Myometrial cell (primary cell): ENCODE measurements at places on chromosomes 4 and X. TPM values are rescaled to one million over a fixed set of nuclear protein-coding genes. Genes with fewer than 3 reads are reported as not detected.

The CENPVL1 gene
- not detected in 2 replicates for total RNA-seq

The TMEM129 gene
- 50.7 and 63.4 TPM in 2 replicates for total RNA-seq

The HGFAC gene
- total RNA-seq, result not detected in 2 replicates

The MAGEH1 gene
- 44.3 and 45.3 TPM in 2 replicates for total RNA-seq

The DMP1 gene
- total RNA-seq, result not detected in 2 replicates

The GABRB1 gene
- not detected in 2 replicates for total RNA-seq

The ZNF827 gene
- total RNA-seq, result 3.2 and 11.5 TPM in 2 replicates

The P2RY4 gene
- total RNA-seq, result not detected in 2 replicates

The SH3BGRL gene
- total RNA-seq, result 77.6 and 79.4 TPM in 2 replicates

The ARHGAP24 gene
- 11.8 and 14.5 TPM in 2 replicates for total RNA-seq

The C4orf51 gene
- total RNA-seq, result not detected in 2 replicates

The BEND2 gene
- not detected in 2 replicates for total RNA-seq

The KLF3 gene
- total RNA-seq, result 8.6 and 12.9 TPM in 2 replicates

The HTN3 gene
- total RNA-seq, result not detected in 2 replicates

The SLC9B1 gene
- total RNA-seq, result 0.29 TPM in 1 of 2 replicates, not detected in the other

The INTU gene
- 3.5 and 42.2 TPM in 2 replicates for total RNA-seq

The TEC gene
- 0.35 and 1.4 TPM in 2 replicates for total RNA-seq

The CTAG2 gene
- total RNA-seq, result not detected in 2 replicates

The GUF1 gene
- 15.2 and 17.9 TPM in 2 replicates for total RNA-seq

The MMGT1 gene
- total RNA-seq, result 20.2 and 20.5 TPM in 2 replicates

The EMCN gene
- not detected in 2 replicates for total RNA-seq

The IL2 gene
- not detected in 2 replicates for total RNA-seq

The ADGRL3 gene
- not detected in 2 replicates for total RNA-seq

The TMEM150C gene
- not detected in 2 replicates for total RNA-seq

The GPR119 gene
- total RNA-seq, result not detected in 2 replicates

The JCHAIN gene
- total RNA-seq, result 1.7 and 1.9 TPM in 2 replicates

The C4orf50 gene
- not detected in 2 replicates for total RNA-seq

The SLC16A2 gene
- 6.7 and 8.4 TPM in 2 replicates for total RNA-seq

The FAM9C gene
- total RNA-seq, result 0.86 TPM in 1 of 2 replicates, not detected in the other

The MAGEA12 gene
- not detected in 2 replicates for total RNA-seq

The SLC10A4 gene
- 0.35 TPM in 1 of 2 replicates, not detected in the other for total RNA-seq

The NPY2R gene
- not detected in 2 replicates for total RNA-seq

The MRFAP1L1 gene
- 42.2 and 47.6 TPM in 2 replicates for total RNA-seq

The PF4V1 gene
- total RNA-seq, result 1.6 TPM in 1 of 2 replicates, not detected in the other

The SPACA5 gene
- total RNA-seq, result not detected in 2 replicates

The TMSB15C gene
- 0.35 and 3.2 TPM in 2 replicates for total RNA-seq

The ETDB gene
- total RNA-seq, result not detected in 2 replicates

The GLOD5 gene
- not detected in 2 replicates for total RNA-seq

The RNF175 gene
- not detected in 2 replicates for total RNA-seq

The CTAG1B gene
- not detected in 2 replicates for total RNA-seq

The OTUD6A gene
- not detected in 2 replicates for total RNA-seq

The GAGE12J gene
- not detected in 2 replicates for total RNA-seq

The PDGFRA gene
- total RNA-seq, result 63.1 and 101 TPM in 2 replicates

The CT45A2 gene
- total RNA-seq, result not detected in 2 replicates

The PPP2R3B gene
- 6.3 and 8.2 TPM in 2 replicates for total RNA-seq

The CT45A1 gene
- not detected in 2 replicates for total RNA-seq

The ARHGEF38 gene
- not detected in 2 replicates for total RNA-seq

The CXorf66 gene
- not detected in 2 replicates for total RNA-seq
